Stimulated activated CD4-positive, alpha-beta T cell treated with anti-CD3 and anti-CD28 coated beads, Interleukin-12 subunit alpha, Interleukin-12 subunit beta, amount 100 ng/mL, for 48 hours (primary cell): ENCODE measurements at places on chromosomes 1 and 21.

- DNase-seq = no peak
These were observed 730.3 kb downstream of the PTPRU start for GRCh38 chr1:29966526-29967045.

GRCh38 chr1:177847843-177848242 is 122.0 kb downstream of the SEC16B start:
- DNase-seq = no peak

- DNase-seq = no peak
These were observed 69.0 kb upstream of the KAZN start for GRCh38 chr1:14529475-14529874.

- no peak for DNase-seq
These were observed 23.6 kb downstream of the SPATA46 start for GRCh38 chr1:162353078-162353477.

DNA sequence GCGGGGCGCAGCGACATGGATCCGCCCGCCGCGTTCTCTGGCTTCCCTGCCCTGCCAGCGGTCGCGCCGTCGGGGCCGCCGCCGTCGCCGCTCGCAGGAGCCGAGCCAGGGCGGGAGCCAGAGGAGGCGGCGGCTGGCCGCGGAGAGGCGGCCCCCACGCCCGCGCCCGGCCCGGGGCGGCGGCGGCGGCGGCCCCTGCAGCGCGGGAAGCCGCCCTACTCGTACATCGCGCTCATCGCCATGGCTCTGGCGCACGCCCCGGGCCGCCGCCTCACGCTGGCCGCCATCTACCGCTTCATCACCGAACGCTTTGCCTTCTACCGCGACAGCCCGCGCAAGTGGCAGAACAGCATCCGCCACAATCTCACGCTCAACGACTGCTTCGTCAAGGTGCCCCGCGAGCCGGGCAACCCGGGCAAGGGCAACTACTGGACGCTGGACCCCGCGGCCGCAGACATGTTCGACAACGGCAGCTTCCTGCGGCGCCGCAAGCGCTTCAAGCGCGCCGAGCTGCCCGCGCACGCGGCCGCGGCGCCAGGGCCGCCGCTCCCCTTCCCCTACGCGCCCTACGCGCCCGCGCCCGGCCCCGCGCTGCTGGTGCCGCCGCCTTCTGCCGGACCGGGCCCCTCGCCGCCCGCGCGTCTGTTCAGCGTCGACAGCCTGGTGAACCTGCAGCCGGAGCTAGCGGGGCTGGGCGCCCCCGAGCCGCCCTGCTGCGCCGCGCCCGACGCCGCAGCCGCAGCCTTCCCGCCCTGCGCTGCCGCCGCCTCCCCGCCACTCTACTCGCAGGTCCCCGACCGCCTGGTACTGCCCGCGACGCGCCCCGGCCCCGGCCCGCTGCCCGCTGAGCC is 459 bp downstream of the FOXE3 start:
- no peak for DNase-seq
